Stimulated activated effector memory CD8-positive, alpha-beta T cell treated with anti-CD3 and anti-CD28 coated beads, Interleukin-12 subunit alpha, Interleukin-12 subunit beta, amount 100 ng/mL, for 72 hours (primary cell): ENCODE measurements at places on chromosomes 4 and X.

- no peak for DNase-seq
Observed at GRCh38 chrX:11187001-11187400, 75.9 kb downstream of the HCCS start.

- no peak for DNase-seq
Observed at GRCh38 chr4:48340276-48340964, 909 bp upstream of the SLAIN2 start.

DNA sequence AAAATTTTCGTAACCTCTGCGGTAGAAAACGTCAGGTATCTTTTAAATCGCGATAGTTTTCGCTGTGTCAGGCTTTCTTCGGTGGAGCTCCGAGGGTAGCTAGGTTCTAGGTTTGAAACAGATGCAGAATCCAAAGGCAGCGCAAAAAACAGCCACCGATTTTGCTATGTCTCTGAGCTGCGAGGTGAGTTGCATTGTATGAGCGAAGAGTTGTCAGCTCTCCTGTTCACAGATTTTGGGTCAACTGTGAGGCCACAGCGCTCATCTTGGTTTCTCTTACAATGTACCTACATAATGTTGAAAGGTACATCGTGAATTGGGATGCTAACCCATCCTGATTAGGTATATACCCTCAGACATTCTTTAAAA, 486 bp downstream of the CLCN3 start:
- DNase-seq, result no peak

GRCh38 chr4:145805490-145805889, 125.5 kb downstream of the C4orf51 start:
- no peak for DNase-seq

- DNase-seq, result no peak
Observed at GRCh38 chrX:76802708-76803107, 375.2 kb downstream of the MAGEE1 start.

DNA sequence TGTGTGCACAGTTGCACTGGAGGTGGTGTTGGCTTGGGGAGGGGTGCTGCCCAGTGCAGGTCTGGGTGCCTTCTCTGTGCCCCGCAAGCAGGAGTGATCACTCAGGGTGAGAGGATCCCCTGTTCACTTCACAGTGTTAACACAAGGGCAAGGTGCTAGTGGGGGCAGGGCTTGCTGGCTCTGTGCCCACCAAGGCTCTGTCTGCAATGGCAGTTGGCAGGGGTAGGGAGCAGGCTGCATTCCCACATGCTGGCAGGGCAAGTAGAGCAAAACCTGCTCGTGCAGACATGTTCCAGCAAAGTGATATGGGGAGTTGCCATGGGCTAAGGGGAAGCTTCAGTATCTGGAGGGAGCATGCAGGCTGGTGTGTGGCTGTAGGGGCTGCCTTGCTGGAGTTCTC, 428.0 kb downstream of the ZNF674 start:
- DNase-seq, result no peak

DNA sequence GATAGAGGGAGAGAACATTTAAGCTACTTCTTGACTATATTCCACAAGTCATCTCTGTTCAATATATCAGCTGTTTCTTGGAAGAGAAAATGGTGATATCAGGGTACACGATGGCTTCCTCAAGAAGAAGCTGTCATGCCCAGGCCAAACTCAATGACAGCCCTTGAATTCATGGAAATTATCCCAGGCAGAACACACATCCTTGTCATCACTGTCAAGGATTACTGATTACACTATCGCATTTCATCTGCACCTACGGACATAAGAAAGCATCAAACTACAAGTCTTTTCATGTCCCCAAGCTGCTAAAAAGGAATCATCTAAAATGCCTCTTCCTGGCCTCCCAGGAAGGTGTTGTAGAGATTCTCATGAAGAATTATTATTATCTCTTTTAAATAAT, 165.2 kb upstream of the SLC7A11 start:
- no peak for DNase-seq

DNA sequence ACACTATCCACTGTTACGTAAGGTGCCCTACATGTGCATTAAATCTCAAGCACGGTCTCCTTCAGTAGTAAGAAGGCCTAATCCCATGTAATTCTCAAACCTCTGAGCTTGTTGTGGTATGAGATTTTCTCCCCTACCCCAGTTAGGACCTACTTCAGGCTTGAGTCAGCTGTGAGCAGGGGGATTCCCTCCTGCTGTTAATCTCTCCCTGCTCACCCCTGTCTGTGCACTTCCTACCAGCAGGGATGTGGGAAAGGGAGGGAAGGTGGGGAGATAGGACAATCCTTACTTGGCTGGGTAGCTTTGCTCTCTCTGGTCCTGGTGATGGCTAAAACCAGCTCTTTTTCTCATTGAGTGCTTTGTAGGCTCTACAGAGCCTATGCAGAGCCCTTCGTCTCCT, 60.8 kb downstream of the PALLD start:
- no peak for DNase-seq

- no peak for DNase-seq
Observed at GRCh38 chr4:179017581-179017980, 1575.3 kb upstream of the AGA start.

- no peak for DNase-seq
Observed at GRCh38 chr4:20028645-20029044, 223.1 kb upstream of the SLIT2 start.

- DNase-seq, result no peak
Observed at GRCh38 chrX:101377547-101377946, 8.4 kb downstream of the BTK start.

DNA sequence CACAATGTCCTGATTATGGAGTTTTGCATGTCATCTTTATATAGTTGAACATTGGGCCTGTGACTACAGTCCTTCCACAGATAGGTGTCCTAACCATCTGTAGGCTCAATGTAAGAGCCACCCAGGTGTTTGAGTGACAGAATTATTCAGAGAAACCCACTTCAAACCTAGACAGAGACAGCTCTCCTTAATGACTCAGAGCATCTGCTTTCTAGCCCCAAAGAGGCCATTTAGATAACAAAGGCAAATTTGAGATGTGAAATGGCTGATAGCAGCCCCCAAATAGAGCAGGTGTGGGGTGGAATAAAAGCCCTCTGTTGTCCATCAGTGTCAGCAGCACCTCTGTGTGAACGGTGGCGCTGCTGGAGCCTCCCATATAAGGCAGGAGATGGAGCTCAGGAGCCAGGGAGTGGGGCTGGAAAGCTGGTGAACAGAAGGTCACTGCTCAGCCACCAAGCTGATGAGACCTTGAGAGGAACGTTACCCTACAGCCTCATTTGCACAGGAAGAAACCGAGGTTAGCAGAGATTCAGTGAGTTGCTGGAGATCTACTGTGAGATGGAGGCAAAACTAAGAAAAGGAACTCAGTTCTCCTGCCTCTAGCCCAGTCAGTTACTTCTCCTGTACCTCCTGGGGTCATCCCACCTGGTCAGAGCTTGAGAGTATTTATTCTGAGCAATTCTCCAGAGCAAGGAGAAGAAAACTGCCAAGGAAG, 153.3 kb upstream of the LNX1 start:
- DNase-seq, result no peak

DNA sequence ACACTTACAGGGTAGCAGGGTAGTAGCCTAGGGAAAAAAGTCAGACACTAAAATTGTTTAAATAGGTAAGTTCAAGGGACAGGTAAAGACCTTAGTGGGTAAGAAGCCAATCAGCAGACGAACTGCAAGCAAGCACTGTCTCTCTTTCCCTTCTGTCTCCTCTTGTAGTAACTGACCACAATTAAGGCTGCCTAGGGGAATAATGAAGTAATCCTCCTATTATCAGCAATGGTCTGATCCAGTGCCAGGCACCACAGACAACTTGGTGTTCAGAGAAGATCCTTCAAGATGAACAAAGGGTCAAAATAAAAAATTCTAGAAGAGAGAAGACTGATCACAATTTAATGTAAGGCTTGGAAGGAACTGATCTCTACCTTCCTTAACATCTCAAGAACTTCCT, 62.9 kb downstream of the ELOVL6 start:
- DNase-seq, result no peak

DNA sequence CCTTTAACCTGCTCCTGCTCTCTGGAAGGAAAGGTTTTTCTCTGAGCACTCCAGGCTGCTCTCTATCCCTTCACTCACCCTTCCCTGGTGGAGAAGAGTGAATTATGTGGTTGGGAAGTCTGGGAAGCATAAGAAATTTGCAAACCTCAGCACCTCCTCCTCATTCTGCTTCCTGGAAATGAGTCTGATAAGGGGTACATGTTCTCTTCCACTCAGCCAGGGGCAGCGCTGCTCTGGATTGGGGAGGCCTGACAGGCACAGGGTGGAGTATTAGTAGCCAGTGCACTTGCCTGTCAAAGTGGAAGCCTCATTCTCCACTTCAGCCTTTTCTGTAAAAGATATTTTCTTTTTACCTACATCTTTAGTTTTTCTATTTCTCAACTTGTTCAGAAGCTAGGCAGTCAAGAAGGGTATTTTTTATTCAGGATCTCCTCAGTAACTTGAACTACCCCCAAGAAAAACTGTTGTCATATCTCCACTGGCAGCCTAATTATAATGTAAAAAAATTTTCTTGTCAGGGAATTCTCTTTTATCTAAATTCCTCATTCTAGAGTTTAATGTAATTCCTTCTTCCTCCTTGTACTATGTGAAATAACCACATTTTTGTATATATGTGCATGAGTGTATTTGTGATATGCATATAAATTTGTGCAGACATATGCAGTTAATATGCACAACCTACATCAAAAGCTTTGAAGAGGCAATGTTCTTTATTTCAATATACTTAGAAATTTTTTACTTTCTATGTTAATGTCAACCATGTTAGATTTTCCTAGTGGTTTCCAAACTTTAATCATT, 15.3 kb downstream of the ADAMTS3 start:
- no peak for DNase-seq

DNA sequence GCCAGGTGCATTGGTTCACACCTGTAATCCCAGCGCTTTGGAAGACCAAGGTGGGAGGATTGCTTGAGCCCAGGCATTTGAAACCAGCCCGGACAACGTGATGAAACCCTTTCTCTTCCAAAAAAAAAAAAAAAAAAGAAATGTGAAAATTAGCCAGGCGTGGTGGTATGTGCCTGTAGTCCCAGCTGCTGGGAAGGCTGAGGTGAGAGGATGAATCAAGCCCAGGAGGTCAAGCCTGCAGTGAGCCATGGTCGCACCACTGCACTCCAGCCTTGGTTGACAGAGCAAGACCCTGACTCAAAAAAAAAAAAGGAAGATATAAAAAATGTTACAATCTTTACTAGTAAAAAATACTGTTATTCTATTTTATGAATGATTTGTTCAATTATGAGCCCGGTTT, 5.9 kb downstream of the FAM199X start:
- no peak for DNase-seq

DNA sequence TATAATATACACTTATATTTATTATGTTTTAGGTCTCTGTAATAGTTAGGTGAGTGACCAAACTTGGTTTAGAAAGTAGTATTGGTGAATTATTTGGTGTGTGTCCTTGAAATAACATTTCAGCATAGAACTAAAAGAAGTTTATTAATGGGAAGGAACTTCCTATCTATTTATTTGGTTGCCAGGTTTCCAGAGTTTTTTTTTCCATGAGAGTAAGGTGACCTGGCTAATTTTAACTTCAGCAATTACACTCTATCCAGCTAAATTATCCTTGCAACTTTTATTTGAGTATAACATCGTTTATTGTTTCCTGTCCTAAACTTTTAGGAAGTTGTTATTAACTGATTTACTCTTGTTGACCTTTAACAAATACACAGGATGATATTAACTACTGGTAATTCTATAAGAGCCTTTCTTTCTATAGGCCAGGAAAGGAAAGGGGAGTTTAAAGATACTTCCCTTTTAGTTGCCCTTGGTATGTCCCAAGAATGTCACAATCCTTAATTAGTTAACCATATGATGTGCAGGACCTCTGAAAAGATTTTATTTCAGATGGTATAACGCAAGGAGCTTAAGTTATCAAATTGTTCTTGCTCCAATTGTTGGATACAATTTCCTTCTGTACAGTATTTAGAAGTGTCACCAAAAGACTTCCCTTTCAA, 18.9 kb downstream of the PRDM8 start:
- no peak for DNase-seq

- no peak for DNase-seq
Observed at GRCh38 chr4:71275004-71275403, 63.8 kb upstream of the SLC4A4 start.

- DNase-seq, result no peak
Observed at GRCh38 chr4:91434631-91435030, 869.1 kb upstream of the GRID2 start.

GRCh38 chr4:116847616-116848015, 237.8 kb downstream of the TRAM1L1 start:
- no peak for DNase-seq

GRCh38 chr4:139826426-139826825, 160.8 kb downstream of the MGST2 start:
- no peak for DNase-seq

GRCh38 chrX:54413753-54414152, 26.5 kb upstream of the TSR2 start:
- no peak for DNase-seq

DNA sequence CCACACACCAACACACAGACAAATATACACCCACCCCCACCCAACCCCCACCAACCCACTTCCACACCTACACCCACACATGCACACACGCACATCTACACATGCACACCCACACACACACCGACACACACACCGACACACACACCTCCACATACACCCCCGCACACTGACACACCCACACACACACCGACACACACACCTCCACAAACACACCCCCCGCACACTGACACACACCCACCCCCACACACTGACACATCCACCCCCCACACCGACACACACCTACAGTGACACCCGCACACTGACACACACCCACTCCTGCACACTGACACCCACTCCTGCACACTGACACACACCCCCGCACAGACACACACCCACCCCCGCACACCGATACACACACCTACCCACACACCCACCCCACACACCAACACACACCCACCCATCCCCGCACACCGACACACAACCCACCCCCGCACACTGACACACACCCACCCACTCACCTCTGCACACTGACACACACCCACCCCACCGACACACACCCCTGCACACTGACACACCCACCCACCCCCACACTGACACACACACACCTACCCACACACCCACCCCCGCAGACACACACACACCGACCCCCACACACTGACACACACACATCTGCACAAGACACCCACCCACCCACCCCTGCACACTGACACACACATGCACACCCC, 31.1 kb downstream of the FGFRL1 start:
- DNase-seq, result no peak

DNA sequence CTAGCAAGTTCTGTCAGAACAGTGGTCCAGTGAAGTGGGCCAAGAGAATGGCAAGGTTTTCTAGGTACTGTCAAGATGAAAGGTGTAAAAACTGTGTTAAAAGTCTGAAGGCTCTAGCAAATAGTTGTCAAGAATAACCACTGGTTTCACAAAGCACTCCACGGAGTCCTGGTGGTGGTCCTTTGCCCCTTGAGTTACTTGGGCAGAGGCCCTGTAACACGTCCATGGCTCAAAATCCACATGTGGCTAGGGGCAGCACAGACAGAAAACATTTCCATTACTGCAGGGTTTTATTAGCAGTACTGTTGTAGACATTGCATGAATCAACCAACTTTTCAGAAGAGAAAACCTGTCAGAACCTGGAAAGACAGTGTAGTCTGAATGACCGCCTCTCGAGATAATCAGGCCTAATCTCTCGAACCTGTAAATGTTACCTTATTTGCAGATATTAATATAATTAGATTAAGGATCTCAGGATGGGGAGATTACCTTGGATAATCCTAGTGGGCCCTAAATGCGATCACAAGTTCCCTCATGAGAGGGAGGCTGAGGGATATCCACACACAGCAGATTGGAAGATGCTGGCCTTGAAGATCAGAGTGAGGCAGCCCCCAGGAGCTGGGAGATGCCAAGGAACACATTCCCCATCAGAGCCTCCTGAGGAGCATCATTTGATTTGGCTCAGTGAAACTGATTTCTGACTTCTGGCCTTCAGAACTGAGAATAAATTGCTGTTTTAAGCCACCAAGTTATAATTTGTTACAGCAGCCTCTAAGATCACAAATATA, 34.7 kb downstream of the ERVMER34-1 start:
- DNase-seq, result no peak
